ENCODE measurements at places on chromosomes 1 and 21. TPM values are rescaled to one million over a fixed set of nuclear protein-coding genes. Genes with fewer than 3 reads are reported as not detected.
A peak's percentile ranks its signal among the peaks of the same experiment; 100 is the strongest.

DNA sequence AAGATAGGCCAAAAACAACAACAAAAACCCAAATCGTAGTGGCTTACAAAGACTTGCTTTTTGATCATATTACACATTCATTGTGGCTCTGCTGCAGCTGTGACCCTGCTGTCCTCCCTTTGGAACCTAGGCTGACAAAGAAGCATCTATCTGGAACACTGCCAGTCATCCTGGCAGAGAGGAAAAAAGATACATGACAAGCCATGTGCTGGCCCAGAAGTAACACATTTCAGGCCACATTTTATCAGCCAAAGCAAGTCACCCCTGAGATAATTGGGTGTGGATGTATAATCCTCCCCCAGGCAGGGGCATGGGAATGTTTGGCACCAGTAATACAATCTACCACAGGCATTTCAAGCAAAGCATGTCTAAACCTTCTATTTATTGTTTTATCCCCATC lies 37.2 kb upstream of the AGO1 start:
- no peak for DNase-seq

DNA sequence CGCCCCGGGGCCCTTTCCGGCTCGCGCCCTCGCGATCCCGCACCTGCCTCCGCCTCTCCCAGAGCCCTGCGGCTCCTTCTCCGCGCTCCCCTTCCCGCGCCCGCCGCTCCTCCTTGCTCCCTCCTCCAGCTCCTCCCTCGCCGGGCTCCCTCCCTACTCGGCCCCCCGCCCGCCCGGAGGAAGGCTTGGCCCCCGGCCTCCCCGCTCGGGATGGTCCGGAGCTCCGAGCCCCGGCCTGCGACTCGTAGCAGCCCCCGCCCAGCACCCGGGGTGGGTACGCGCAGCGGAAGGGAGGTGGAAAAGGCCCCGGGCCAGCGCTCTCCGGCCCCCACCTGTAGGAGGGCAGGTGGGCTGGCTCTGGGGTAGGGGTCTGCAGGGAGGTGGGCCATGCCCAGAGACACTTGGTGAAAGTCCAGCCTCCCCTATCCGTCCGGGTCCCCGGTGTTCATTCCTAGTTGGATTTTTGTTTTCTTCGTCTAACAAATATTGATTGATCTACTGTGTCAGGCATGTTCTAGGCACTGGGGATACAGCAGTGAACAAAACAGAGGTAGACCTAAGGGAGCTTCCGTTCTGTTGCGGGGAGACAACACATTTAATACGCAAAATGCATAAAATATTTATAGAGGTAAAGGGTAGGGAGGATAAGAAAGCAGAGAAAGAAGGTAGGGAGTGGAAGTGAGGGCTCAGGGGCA lies at the start of gene HTR1D:
Gene HTR1D, minus strand, starts transcription at position 82 of the 695 bp plus-strand sequence. CDS start 23,283 bp downstream, outside the sequence.
- no peak for DNase-seq

DNA sequence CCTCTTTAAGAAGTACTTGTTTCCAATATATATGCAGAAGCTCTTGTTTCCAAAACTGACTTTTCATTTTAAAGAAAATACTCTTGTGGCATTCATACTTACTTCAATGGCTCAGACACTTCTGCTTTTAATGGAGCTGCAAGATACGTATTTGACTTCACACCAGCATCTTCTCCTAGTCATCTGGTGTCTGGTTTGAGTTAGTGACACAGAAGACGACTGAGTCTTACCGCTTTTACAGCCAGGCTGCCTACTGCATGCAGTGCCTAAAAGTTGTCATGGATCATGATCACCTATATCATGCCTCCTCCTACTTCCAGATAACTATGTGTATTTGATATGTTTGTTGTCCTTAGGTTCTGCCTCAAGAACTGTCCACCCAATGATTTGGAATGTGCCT lies 185.9 kb downstream of the TPR start:
- DNase-seq: no peak

DNA sequence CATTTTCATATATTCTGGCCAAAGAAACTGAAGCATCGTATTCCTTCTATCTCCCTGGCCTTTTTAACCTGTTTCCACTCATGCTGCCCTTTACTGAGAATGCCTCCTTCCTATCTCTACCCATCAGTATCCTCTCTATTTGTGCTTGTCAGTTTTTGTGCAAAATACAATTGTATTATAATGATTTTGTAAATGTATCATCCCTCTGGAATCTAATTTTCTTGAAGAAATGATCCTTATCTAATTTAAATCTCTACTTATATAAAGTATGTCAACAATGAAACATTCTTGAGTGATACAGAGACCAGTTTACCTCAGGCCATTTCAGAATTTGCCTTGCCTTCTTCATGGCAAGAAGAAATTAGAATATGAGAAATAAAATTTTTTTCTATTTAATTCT lies 59.0 kb upstream of the TEKT2 start:
- no peak for DNase-seq

GRCh38 chr1:18900303-18900841 lies 2.0 kb downstream of the ALDH4A1 start:
- no peak for DNase-seq

DNA sequence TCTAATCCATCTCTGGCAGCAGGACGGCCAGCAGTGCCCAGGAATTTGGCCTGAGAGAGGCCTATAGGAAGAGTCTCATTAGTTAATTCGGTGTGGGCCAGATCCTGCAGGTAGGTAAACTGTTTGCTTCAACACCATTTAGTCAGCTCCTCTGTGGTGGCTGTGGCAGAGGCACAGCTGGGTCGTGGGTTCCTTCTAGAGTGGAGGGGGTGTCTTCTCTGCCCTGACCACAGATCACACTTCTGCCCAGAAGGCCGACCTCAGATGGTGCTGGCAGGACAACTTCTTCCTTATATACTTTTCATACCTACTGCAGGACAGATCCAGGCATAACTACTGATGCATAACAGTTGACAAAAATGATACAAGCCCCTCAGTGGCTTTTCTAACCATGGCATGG lies 281.4 kb downstream of the RPS6KC1 start:
- no peak for DNase-seq

DNA sequence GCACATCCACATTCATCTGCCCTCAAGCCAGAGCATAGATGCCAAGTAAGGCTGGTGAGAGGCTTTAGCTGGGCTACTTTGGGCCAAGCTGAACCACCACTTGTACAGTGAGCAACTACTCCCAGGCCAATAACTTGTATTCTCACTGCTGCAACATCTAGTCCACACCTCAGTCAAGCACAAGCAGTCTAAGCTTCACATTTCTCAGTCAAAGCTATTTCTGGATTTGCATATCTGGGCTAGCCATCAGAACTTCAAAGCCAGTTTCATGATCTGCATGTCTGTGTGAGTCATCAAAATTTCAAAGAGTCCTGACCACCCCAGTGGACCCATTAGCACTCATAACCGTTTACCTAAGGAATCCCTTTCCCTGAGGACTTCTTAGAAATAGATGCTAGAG lies 77.7 kb upstream of the DIRAS3 start:
- DNase-seq: peak; percentile 41

DNA sequence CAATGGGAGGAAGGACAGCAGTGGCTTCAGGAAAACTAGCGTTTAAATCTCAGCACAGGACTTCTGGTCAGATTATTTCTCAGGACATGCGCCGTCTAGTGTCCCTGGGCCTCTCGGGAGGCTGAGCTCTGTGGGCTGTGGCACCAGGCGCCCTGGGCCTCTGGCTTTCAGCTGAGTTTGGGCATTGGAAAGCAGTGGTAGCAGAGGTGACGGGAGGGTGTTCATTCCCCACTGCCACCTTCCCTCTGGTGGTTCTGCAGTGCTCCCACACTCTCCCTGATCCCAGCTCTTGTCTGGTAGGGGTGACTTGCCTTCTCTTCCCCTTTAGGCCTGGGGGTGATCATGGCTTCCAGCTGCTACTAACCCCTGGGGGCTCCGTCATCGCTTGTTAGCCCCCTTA lies 42.2 kb upstream of the USP1 start:
- no peak for DNase-seq

- peak; percentile 90 for DNase-seq
Measured at GRCh38 chr1:35557118-35557610, at the start of gene KIAA0319L. Gene KIAA0319L (minus strand): TSS chr1:35557403. CDS start chr1:35554491, 2,912 bp downstream.

DNA sequence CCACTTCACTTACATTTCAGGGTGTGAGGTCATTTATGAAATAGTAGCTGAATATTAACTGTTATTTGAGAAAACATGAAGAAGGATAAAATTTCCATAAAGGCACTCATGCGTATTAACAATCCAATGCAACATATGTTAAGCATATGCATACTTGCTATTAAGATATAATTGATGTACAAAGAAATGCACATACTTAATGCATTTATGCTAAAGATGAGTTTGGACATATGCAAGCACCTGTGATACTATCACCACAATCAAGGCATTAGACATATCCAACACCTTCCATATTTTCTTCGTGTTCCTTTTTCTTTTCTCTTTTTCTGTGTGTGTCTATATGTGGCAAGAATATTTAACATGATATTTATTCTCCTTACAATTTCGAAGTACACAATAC lies 464.8 kb upstream of the BRINP3 start:
- no peak for DNase-seq

DNA sequence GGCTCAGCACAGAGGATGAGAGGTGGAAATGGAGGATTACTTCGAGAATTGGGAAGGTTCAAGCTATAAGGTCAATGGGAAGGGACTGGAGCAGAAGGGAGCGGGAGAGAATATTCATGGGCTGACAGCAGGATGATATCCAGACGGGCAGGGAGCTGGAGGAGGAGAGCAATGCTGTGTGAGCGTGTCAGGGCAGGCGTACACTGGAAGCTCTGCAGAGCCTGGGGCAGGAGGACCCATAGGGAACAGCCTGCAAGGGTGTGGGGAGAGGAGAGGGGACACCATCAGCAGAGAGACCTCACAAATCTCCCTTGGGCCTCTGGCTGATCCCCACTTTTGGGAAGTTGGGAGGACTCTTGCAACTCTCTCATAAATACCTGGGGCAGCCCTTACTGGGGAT lies 13.7 kb downstream of the CSF1 start:
- DNase-seq: no peak

DNA sequence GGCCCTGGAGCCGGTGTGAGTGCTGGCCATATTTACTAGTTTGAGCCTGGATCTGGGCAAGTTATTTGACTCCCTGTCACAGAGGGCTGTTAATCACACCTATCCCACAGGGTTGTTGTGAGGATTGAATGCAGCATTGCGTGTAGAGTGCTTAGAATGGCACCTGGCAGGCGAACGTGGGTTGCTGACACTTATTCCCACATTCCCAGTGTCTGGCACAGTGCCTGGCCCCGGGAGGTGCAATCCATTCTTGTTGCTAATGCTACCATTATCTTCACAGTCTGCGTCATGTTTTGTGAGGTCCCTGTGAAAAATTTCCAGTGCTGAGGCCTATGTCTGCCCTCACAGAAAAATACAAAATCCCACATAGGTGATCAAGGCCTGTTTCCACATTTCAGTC lies 66.1 kb downstream of the CD2 start:
- DNase-seq: no peak

DNA sequence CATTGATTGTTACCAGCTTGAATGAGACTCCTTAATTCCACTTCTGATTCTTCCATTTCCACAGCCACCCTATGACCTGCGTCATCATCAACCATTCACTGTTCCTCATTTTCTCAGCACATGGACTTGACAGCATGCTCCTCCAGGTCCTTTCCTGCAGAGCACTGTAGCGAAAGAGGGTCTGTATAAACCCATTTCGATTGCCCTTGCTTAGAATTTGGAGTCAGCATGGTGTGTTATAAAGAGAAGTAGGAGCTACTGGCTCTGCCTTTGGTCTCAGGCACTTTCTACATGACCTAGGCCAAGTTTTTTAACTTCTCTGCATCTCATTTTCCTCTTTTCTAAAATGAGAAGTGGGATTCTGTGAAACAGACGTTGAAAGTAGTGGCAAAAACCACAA lies 133.8 kb downstream of the AK5 start:
- DNase-seq: no peak

DNA sequence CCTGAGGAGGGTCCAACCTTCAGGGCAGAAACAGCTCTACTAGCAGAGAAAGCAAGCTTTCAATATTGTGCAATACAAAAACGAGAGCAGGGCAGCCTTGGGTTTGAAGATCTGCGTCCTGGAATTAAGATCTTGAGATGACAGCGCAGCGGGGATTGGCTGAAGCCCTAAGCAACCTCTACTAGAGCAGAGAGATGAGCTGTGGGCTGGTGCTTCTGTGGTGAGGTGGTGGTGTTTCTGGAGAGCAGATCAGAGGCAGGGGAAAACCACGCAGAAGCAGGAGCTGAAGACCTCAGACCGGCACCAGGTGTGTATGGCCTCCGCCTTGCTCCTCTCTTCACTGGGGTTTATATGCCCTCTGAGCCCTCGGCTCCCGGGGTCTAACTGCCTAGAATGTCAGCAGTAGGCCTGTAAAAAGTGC lies 12.5 kb downstream of the TRAF3IP3 start:
- DNase-seq: no peak

GRCh38 chr1:17944646-17945045 lies 163.0 kb upstream of the IGSF21 start:
- DNase-seq: no peak

DNA sequence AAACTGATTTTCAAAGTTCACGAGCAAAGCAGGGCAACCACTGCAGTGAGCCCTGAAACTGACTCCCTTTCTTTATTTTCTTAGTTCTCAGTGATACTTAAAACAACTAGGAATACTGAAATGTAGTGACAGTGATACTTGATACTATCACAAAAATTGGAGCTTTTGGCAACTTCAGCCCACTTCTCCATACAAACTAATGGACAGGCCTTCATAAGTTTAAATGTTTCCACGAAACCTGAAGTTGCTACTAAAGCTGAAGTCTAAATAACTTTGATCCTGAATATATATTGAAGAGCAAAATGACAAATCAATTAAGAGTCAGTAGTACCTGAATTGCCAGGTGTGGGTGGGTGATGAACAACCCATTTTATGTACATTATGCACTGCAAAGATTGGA lies 10.0 kb downstream of the NR5A2 start:
- no peak for DNase-seq

DNA sequence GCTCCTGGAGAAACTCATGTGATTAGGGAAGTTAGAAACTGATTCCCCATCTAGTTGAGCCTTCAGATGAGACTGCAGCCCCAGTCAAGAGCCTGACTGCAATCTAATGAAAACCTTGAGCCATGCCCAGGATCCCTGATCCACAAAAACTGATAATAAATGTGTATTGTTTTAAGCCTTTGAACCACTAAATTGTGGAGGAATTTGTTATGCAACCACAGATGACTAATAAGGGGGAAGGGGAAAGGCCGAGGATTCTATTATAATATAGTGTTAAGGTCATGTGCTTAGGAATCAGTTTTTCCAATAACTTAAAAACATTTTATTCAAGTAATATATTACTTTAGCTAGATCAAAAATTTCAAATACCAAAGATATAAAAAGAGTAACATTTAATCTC lies 52.8 kb upstream of the USP25 start:
- no peak for DNase-seq

GRCh38 chr21:31583498-31583897 lies 76.0 kb upstream of the SOD1 start:
- no peak for DNase-seq

- DNase-seq: no peak
Measured at GRCh38 chr1:100474834-100475233, 63.1 kb upstream of the GPR88 start.

Gene KIAA0040
- 86.6 TPM for total RNA-seq

Gene NAXE
- 113 TPM for total RNA-seq

Gene F3
- total RNA-seq: not detected

Gene RPE65
- not detected for total RNA-seq

Gene FCRL2
- total RNA-seq: 136 TPM

Gene DHCR24
- 122 TPM for total RNA-seq

Gene ANGPTL7
- not detected for total RNA-seq

Gene FCAMR
- not detected for total RNA-seq
